Activated CD8-positive, alpha-beta memory T cell treated with anti-CD3 and anti-CD28 coated beads, Interleukin-2, amount 50 U/mL, for 48 hours (primary cell): ENCODE measurements at places on chromosomes 1 and 21.

DNA sequence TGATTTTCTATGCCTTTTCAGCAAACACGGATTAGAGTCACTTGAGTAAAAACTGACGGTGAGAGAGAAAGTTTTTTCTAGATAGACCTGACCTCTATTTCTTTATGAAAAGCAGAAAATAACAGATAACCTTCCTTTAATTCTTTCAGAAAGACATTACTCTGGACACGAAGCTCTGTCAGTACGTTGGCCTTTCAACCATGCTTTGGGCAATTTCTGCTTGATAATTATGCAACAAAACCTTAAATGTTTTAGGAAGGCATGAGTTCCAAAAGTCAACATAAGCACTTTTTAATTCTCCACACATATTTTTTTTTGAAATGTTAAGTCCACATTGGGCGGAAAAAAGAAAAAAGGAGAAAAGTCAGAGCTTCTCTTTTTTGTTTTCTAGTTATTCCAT lies 137.8 kb downstream of the AKT3 start:
- DNase-seq: no peak

- no peak for DNase-seq
Measured at GRCh38 chr21:44380876-44381275, 27.5 kb downstream of the TRPM2 start.

GRCh38 chr1:79531790-79532189 lies 525.3 kb upstream of the ADGRL4 start:
- DNase-seq: no peak

DNA sequence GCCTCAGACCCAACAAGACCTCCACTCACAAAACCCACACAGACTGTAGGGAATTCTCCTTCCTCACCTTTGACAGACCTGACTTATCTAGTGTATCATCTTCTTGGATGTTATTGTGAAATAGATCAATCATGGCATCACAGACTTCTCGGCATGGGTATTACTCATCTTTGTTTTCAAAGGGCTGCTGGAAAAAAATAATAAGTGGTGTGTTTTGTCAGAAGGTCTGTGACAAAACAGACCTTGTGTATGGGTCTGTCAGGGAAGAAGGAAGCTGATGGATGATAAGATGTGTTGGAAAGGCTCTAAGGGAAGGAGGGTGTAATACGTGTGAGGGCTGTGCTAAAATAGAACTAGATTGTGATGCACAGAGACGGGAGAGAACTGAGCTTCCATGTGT lies 13.9 kb upstream of the S100A7 start:
- no peak for DNase-seq

DNA sequence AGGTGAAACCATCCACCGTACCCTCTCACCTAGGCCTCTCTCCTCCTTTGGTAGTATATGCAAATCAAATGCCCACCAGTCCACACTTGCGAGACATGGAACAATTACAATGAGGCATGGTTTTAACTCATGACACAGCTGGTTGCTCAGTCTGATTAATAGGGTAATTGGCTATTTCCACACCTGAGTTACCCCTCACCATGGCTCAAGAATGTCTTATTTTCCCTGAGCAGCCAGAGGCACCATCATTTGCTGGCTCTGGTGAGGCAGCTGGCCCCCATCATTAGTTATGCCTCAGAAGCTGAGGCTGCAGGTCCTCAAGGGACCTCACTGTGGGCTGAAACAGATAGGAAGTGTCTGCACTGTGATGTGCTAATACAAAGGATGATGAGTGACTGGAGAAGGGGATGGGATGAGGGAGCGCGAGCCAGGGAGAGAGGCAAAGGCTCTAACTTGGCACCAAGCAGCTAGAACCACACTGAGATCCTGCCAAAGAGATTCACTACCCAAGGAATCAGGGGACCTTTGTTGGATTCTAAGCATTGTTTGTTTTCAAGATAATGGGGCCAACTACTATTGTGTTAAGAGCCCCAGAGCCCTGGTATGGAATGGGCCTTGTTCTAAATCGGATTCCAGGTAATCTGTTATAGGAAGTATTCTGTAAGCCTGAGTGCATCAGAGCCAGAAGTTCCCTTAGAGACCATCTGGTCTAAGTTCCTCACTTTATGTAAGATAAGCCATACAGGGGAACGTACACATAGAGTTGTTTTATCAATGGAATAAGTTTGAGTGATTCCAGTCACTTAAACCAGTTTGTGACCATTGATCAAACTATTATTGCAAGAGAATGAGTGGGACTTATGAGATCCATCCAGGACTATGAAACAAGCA lies 80.0 kb upstream of the CNTN2 start:
- DNase-seq: no peak

DNA sequence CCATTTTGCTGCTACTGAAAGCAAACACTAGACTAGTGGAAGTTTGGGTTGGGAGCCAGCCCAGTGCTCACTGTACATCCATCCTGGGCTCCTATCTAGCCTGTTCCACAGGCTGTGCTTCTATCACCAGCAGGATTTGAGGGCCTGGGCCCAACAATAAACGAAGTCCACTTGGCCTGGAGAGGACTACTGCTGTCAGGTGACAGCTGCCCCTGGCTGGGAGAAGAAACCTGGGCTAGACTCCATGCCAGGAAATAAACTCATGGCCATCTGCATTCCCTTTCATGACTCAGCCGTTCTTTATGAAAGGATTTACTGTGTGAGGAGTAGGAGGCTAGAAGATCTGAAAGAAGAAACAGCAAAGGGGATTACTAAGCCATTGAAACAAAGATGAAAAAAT lies 35.5 kb downstream of the COLGALT2 start:
- DNase-seq: no peak

DNA sequence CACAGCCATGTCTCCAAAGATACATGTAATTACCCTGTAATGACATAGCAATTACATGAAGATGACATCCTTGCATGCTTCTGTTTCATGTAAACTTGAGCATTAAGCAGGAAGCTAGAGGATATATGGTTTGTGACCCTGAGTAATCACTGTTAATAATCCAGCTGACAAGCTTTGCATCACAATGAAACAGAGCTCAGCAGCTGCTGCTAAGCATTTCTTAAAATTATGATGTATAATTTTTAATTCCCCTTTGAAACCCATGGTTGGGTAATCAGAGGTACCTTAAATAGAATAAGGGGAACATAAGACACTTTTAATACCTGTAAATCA lies 293.5 kb downstream of the NTNG1 start:
- no peak for DNase-seq

- no peak for DNase-seq
Measured at GRCh38 chr1:35062518-35063196, 16.5 kb upstream of the ZMYM1 start.

- DNase-seq: no peak
Measured at GRCh38 chr21:29077651-29078090, 4.2 kb upstream of the CCT8 start.

DNA sequence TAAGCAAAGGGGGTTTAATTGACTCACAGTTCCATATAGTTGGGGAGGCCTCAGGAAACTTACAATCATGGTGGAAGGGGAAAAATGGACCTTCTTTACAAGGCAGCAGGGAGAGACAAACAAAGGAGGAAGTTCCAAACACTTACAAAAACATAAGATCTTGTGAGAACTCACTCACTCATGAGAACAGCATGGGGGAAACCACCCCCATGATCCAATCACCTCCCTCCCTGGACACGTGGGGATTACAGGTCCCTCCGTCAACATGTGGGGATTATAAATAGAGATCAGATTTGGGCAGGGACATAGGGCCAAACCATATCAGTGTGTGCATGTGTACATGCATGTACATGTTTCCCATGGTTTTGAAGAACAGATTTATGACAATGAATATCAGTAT lies 5.5 kb upstream of the SMG7 start:
- no peak for DNase-seq

- no peak for DNase-seq
Measured at GRCh38 chr1:53450225-53450624, 9.0 kb upstream of the DMRTB1 start.

DNA sequence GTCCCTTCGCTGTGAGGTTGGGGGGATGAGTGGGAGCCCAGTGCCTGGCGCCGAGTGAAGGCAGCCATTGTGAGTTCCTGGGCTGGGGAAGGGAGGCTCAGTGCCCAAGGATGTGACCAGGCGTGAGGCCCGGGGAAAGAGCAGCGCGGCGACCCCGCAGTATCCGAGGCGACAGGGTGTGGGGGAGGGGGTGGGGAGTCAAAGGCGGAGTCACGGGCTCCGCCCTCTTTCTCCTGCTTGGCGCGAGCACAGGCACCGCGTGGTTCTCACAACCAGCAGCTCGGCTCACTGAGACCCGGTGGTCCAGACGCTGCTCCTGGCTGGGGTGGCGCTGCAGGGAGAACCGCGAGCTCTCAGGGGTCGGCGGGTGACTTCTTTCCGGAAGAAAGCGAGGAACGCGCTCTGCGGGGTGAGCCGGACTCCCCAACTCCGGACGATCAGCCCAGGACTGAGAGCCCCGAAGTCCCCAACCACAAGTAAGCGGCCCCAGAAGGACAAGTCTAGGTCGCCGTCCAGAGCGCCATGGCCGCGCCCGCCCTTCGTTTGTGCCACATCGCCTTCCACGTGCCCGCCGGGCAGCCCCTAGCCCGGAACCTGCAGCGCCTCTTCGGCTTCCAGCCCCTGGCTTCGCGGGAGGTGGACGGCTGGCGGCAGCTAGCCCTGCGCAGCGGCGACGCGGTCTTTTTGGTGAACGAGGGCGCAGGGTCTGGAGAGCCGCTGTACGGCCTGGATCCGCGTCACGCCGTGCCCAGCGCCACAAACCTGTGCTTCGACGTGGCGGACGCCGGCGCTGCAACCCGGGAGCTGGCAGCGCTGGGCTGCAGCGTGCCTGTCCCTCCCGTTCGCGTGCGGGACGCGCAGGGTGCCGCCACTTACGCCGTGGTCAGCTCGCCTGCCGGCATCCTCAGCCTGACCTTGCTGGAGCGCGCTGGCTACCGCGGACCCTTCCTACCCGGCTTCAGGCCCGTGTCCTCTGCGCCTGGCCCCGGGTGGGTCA lies at the start of gene HPDL:
Gene HPDL (plus strand): TSS at position 269 of the 997 bp plus-strand sequence. CDS start 254 bp downstream, at position 523.
- DNase-seq: peak; percentile 88

DNA sequence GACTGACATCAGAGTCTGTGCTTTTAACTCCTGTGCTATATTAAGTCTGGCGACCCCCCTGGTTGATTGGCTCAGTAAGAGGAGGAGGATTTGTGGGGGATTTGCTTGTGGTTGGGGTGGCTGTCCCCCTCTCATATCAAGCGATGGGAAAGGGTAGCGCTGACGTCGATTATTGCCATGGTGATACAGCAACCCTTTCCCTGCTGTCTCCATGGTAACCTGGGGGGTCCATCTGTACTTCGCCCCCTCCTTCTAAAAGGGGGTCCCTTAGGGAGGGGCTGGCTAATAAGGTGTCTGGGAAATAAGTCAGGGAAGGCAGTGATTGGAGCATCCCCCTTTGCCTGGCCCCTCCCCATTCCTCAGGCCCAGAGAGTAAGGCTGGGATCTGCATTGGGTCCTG lies 4.7 kb downstream of the FAM229A start:
- no peak for DNase-seq

GRCh38 chr1:24970399-24970753 lies 40.3 kb upstream of the RUNX3 start:
- peak; percentile 63 for DNase-seq

DNA sequence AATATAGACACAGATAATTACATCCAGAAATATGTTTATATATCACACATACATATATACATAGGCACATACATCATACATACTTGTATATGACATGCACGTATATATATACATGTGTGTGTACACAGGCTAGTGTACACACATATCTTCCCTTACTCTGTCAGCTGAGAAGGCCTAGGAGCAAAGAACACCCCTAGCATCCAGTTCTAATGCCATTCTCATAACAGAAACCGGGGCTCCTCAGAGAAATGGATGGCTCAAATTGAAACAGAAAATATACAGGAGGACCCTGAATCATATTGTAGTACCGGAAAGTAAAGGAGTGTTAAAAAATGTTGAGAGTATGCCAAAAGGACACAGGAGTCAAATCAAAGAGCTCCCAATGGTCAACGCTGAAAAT lies 19.7 kb upstream of the HYI start:
- no peak for DNase-seq

- DNase-seq: no peak
Measured at GRCh38 chr1:171850651-171851350, 9.5 kb downstream of the DNM3 start.

- no peak for DNase-seq
Measured at GRCh38 chr1:12316331-12316730, 86.5 kb downstream of the VPS13D start.

DNA sequence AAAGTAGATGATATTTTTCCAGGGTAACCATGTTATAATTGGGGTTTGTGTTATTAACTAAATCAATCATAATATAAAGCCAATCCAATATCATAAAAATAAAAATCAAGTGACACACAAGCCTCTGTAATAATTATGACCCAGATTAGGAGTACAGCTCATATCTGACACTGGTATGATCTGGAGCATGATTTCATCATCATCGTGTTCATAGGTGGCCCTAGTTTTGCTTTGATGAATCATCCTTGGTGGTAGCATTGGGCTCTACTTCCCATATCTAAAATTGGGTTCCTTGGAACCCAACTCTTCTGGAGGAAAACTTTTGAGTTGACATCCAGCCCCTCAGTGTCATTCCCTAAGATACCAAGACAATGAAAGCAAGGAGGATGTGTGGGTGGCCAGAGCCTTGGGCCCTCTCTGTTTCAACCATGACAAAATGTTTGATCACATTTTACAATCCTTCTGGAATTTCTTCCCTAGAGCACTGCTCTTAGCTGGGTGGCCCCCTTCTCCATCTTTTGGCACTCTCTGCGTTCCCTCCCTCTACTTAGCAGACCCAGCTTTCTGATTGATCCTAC lies 37.0 kb upstream of the ENAH start:
- DNase-seq: no peak

DNA sequence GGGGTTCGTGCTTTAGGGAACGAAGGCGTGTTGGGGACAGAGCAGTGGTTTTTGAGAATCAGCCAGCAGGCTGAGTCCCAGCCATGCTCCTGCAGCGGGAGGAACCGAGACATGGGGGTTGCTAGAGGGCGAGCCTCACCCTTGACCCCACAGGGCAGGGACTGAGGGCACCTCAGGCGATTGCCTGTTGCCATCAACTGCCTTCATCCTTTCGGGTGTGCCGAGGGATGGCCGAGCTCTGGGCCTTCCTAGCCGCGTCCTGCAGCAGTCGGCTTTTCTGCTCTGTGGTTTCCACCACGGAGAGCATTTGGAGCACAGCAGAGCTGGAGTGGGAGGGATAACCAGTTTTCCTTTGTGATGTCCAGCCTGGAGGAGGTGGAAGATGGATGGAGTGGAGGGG lies 13.3 kb downstream of the SPSB1 start:
- DNase-seq: no peak

DNA sequence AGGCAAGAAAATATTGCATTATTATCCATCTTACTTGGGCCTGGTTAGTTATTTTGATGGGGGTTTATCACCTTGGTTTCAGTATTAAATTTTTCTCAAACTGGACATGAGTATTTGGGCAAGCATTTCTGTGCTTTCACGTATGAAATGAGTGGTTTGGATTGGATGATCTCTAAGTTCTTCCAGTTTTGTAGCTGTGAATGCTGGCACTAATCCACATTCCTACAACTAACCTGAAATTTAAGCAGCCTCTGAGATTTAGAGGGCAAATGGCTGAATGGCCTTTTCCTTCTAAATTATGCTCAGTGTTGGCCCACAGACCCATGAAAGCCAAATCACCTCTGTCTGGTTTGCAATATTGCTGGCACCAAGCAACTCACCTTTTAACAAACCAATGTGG lies 475.0 kb upstream of the B3GALT2 start:
- no peak for DNase-seq

- peak; percentile 64 for DNase-seq
Measured at GRCh38 chr21:42746593-42747275, 93.3 kb downstream of the PDE9A start.

GRCh38 chr1:155970531-155971167 lies 7.7 kb downstream of the ARHGEF2 start:
- peak; percentile 71 for DNase-seq
